Activated T-helper 17 cell treated with anti-CD3 and anti-CD28 coated beads, Interleukin-2, amount 50 U/mL, for 72 hours (primary cell): ENCODE measurements at places on chromosomes 13 and 19. TPM values are rescaled to one million over a fixed set of nuclear protein-coding genes. Genes with fewer than 3 reads are reported as not detected.

DNA sequence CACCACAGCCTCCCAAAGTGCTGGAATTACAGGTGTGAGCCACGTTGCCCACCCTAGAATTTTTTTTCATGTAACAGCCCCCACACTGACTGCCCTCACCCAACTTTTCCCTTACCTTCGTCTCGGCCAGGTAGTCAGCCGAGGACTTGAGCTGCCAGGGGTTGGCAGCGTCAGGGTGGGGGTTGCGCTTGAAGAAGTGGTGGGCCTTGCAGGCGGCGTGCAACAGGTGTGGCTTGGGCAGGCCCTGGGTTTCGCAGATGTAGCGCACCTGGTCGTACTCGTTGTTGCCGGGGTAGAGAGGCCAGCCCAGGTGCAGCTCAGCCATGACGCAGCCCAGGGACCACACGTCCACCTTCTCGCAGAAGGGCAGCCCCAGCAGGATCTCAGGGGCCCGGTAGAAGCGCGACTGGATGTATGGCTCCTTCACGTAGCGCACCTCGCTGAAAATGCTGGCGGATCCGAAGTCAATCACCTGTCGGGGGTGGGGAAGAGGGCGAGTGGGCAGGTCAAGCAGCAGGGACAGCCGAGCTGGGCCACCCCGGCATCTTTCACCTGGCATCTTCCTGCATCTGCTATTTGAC lies 6.2 kb downstream of the HIPK4 start:
- H3K4me1 ChIP-seq = no peaks in the 10 kb centered on the region
- no peak overlapping the region for H3K4me3 ChIP-seq
- H3K36me3 ChIP-seq = no peaks in the 10 kb centered on the region

GRCh38 chr19:5515737-5516136 lies 52.0 kb downstream of the TINCR start:
- H3K27ac ChIP-seq = no peak overlapping the region
- no peaks in the 10 kb centered on the region for H3K4me1 ChIP-seq
- no peaks in the 10 kb centered on the region for H3K36me3 ChIP-seq
- H3K4me3 ChIP-seq = no peak overlapping the region

DNA sequence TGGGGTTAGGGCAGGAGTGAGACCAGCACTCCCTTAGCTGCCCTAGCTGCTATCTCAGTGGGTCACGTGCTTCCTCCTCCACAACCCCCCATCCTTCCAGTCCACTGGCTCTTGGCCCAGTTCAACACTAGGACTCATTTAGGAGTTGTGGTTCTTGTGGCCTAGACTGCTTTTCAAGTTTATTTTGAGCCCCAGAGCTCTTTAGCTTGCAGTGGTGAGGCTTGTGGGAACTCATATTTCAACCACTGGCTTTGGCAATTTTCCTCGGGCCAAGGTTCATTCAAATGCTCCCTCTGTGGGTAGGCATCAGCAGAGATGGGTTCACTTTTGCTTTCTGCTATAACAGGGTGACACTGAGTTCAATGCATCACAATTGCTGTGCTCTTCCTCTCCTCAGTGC lies 436.2 kb upstream of the SLITRK5 start:
- ATAC-seq = no peak
- H3K27me3 ChIP-seq = no peaks in the 10 kb centered on the region
- no peaks in the 10 kb centered on the region for H3K4me1 ChIP-seq
- no peak overlapping the region for H3K27ac ChIP-seq

DNA sequence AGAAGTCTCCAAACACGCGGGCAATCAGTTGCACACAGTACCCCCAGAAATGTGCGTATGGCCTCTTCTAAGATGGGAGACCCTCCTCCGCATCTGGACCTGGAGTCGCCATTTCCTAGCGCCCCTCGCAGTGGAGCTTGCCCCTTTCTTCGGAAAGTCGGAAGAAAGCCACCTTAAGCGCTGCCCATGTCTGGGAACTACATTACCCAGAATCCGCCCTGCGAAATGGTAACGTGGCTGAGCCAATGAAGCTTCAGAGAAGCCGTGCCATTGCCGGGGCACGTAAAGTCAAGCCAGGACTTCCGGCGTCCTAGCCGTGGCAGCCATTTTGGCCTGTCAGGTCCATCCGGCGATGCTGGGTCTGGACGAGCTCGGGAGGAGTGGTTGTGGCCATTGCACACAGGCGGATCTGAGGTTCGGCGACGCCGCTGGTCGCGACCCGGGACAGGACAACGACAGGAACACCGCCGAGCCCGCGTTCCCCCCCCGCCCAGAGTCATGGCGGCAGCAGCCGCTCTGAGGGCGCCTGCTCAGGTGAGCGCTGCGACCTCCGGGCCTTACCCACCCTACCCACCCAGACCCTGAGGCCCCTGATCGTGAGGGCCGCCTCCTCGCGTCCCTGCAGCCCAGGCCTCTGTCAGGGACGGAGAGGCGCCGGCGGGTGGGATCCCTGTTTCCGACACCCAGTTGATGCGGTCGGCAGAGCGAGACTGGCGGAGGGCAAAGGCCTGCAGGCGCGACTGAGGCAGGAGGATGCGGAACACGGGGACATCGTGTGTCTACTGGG lies at the start of gene ZNF586:
ZNF586 (plus strand) TSS at position 332 of the 787 bp plus-strand sequence; CDS start at position 499, 167 bp downstream.
- peak; percentile 100 for ATAC-seq
- H3K4me3 ChIP-seq = peak within 1 kb of the TSS; percentile 85
- no peaks in the 10 kb centered on the region for H3K27me3 ChIP-seq
- peaks cover 49% of the 10 kb centered on the region for H3K36me3 ChIP-seq
- peak within 1 kb of the TSS; percentile 86 for H3K27ac ChIP-seq

DNA sequence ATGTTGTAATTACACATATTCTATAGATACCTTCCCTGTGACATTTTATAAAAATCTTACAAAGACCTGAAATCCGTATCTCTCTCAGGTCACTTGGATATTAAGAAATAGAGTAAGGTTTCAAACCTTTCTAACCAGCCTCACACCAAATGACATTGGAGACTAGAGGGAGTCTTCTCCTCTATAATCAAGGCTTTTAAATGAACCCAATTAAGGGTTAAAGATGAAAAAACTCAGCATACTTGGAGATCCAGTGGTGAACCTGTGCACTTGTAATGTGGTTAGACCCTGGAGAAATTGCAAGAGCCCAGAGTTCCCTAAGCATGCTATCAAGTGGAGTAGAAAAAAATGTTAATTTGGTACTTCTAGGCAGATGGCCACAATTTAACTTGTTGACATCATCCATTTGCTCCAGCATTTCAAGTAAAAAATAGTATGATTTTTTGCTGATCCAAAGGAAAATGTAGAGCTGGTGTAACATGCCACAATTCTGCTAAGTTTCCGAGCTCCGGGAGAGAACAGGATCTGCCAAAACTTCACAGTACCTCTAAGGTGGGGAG lies 554.1 kb upstream of the MIR17HG start:
- H3K36me3 ChIP-seq = no peaks in the 10 kb centered on the region
- no peak overlapping the region for H3K27ac ChIP-seq
- no peak for ATAC-seq
- H3K4me1 ChIP-seq = no peaks in the 10 kb centered on the region
- no peak overlapping the region for H3K4me3 ChIP-seq

DNA sequence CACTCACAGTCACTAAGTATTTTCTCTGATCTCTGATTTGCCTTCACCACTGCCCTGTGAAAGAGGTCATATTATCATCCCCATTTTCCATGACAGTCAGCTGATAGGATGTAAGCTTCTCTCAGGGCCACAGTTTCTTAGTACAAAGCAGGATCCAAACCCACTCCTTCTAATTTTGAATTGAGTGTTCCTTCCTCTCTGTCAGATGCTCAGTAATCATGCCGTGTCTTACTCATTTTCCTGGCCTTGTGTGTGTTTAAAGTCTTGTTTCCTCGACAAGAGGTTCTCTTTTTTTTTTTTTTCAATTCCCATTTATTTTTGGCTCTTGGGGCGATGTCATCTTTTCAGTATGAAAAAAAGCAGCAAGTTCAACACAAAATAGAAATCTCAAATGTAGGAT lies 72.3 kb downstream of the NAA16 start:
- no peaks in the 10 kb centered on the region for H3K36me3 ChIP-seq
- no peaks in the 10 kb centered on the region for H3K27me3 ChIP-seq
- H3K27ac ChIP-seq = peak overlapping the region; percentile 19
- no peak overlapping the region for H3K4me3 ChIP-seq
- ATAC-seq = peak; percentile 85

DNA sequence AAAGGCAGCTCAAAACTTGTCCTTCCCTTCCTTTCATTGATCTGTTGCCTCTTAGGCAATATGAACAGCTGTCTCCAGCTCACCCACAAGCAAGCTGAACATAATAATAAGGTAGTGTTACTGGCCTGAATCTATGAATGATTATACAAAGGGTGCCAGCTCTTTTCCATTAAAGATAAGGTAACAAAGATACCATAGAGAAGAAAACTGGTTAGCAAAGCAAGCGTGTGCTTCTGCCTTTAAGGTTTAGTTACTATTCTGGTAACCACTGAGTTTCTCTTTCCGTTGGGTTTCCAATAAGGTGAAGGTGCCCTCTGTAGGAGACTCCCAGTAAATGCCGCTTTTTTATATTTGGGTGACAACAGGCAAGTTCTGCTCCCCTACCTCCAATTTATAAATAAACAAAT lies 12.1 kb upstream of the DACH1 start:
- H3K4me3 ChIP-seq = no peak overlapping the region
- no peak for ATAC-seq
- H3K4me1 ChIP-seq = no peaks in the 10 kb centered on the region
- H3K27ac ChIP-seq = no peak overlapping the region

The GPC6 gene
- total RNA-seq = not detected

The HPN gene
- total RNA-seq = 0.48 TPM

The TEX26 gene
- total RNA-seq = not detected

The ZSWIM4 gene
- total RNA-seq = 5.4 TPM

The KLHL1 gene
- not detected for total RNA-seq

The SIGLEC14 gene
- total RNA-seq = not detected
